ENCODE measurements at places on chromosomes 2 and 18. TPM values are rescaled to one million over a fixed set of nuclear protein-coding genes. Genes with fewer than 3 reads are reported as not detected.

DNA sequence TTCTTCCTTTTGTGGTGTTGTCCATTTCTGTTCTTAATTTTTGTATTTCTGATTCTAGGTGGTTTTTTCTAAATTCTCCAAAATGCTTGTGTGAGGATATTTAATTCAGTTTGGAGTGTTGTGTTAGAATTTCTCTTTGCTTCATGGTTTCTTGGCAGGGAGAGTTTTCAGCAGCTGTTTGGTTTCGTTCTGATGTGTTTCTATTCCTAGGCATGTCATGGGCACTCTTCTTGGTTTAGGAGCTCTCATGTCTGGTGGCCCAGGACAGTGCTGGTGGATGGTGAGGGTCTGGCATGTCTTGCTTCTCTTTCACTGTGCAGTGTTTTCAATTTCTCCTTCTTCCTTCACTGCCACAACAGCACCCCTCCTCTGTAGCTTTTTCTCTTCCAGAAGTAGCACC lies 52.9 kb downstream of the OSBPL6 start:
- no peaks in the 10 kb centered on the region for H3K27me3 ChIP-seq
- H3K4me1 ChIP-seq: peaks cover 3% of the 10 kb centered on the region
- H3K4me3 ChIP-seq: no peak overlapping the region
- H3K27ac ChIP-seq: no peak overlapping the region
- DNase-seq: no peak
- H3K36me3 ChIP-seq: no peaks in the 10 kb centered on the region

SLC9A2 gene
- 13.4 TPM for total RNA-seq

- H3K27me3 ChIP-seq: peaks cover 100% of the 10 kb centered on the region
- DNase-seq: no peak
- H3K4me1 ChIP-seq: no peaks in the 10 kb centered on the region
These were observed 21.0 kb downstream of the CHST10 start for GRCh38 chr2:100396483-100396882.

CYP26B1 gene
- 0.55 TPM for total RNA-seq

- no peak overlapping the region for H3K27ac ChIP-seq
- no peak overlapping the region for H3K4me3 ChIP-seq
- H3K36me3 ChIP-seq: 0 out of 2 replicates have a peak, but pooled peaks cover 3% of the 10 kb centered on the region
- H3K27me3 ChIP-seq: no peaks in the 10 kb centered on the region
These were observed 344.9 kb downstream of the LPIN1 start for GRCh38 chr2:12091201-12091806.

- H3K4me1 ChIP-seq: no peaks in the 10 kb centered on the region
- no peak overlapping the region for H3K27ac ChIP-seq
- DNase-seq: no peak
These were observed 885.7 kb upstream of the KLHL29 start for GRCh38 chr2:22499082-22499839.

- no peak for DNase-seq
- no peak overlapping the region for H3K27ac ChIP-seq
- H3K27me3 ChIP-seq: no peaks in the 10 kb centered on the region
- H3K4me1 ChIP-seq: no peaks in the 10 kb centered on the region
- no peaks in the 10 kb centered on the region for H3K36me3 ChIP-seq
- H3K4me3 ChIP-seq: no peak overlapping the region
These were observed 54.8 kb downstream of the ATP9B start for GRCh38 chr18:79123948-79124347.

CCDC68 gene
- total RNA-seq: 2.9 TPM

DNA sequence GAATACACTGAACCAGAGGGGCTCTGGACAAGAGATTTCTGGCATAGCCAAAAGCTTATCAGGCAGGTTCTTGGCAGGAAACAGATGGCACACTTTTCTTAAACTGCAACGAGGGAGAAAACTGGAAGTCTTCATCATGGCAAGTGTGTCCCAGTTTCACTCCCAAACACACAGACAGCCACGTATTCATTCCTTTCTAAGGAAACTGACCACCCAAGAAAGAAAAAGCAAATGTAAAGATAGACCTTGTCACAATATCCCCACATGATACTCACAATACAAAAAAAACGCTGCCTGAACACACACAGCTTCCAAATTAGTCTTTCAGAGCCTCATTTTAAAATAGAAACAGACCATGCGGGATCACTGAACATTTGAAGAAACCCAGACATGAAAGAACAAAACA lies 40.6 kb upstream of the RTTN start:
- H3K4me1 ChIP-seq: peaks cover 21% of the 10 kb centered on the region
- H3K27ac ChIP-seq: no peak overlapping the region
- H3K4me3 ChIP-seq: no peak overlapping the region

DNA sequence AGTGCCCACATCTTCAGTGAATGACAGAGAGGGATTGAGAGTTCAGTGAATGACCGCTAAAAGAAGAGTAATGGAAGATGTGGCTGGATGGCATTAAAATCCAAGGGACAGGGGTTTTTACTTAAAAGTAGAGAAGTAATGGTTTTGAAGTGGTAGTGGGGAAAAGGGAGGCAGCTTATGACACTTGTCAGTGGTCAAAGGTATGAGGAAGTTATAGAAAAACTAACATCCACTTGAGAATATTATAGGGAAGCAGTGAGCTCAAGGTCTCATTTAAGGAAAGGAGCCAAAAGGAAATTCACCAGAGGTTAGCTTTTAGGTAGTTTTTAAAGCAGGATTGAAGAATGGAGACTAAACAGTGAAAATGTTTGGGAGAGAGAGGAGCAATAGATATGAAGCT lies 24.3 kb downstream of the CDK15 start:
- no peak overlapping the region for H3K27ac ChIP-seq
- H3K4me3 ChIP-seq: no peak overlapping the region
- H3K36me3 ChIP-seq: no peaks in the 10 kb centered on the region

DNA sequence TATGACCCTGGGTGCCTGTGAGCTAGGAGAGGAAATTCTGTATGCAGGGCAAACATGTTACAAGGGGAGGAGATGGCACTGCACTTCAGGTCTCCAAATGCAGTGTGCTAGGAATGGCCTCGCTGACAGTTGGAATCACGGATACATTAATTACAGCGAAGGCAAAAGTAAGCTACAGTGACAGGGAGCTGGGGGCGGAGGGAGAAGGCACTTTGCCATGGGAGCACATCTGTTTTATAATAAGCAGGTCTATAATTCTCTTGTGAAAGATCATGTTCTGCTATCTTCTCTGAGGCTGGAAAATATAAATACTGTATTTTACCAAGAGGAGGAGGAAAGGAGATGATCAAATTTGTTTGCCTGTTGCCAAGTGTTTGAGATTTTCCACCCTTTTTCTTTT lies 56.3 kb upstream of the FZD5 start:
- peaks cover 25% of the 10 kb centered on the region for H3K4me1 ChIP-seq
- no peak overlapping the region for H3K27ac ChIP-seq
- H3K4me3 ChIP-seq: no peak overlapping the region
- no peak for DNase-seq

GRCh38 chr2:224175538-224175937 lies 136.5 kb upstream of the SERPINE2 start:
- H3K4me1 ChIP-seq: no peaks in the 10 kb centered on the region
- no peak overlapping the region for H3K27ac ChIP-seq
- H3K4me3 ChIP-seq: no peak overlapping the region
- DNase-seq: no peak
- no peaks in the 10 kb centered on the region for H3K36me3 ChIP-seq
- H3K27me3 ChIP-seq: no peaks in the 10 kb centered on the region

GAL3ST2 gene
- total RNA-seq: 3.9 TPM

NDC80 gene
- 71.7 TPM for total RNA-seq

HAAO gene
- 0.73 TPM for total RNA-seq

ABCG5 gene
- total RNA-seq: not detected

DNA sequence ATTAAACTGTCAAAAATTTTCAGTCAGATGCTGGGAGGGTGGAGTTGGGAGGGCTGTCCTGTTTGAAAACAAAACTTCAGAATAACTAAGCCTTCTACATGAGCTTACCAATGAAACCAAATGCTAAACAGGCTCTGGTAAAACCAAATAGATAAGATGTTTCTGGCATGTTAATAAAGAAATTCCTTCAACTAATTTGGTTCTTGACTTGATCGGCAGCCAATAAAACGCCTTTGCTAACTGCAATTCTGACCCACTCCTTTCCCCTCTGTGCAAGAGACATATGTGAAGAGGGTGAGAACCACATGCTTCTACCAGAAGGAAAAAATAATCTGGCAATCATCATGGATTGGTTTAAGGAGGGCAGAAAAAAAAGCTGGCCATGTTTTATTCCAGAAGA lies 20.9 kb downstream of the MAP4K3 start:
- DNase-seq: no peak
- no peak overlapping the region for H3K27ac ChIP-seq
- 0 out of 2 replicates have a peak, but pooled peaks cover 14% of the 10 kb centered on the region for H3K4me1 ChIP-seq
- no peaks in the 10 kb centered on the region for H3K36me3 ChIP-seq
- no peak overlapping the region for H3K4me3 ChIP-seq
- H3K27me3 ChIP-seq: no peaks in the 10 kb centered on the region

DNA sequence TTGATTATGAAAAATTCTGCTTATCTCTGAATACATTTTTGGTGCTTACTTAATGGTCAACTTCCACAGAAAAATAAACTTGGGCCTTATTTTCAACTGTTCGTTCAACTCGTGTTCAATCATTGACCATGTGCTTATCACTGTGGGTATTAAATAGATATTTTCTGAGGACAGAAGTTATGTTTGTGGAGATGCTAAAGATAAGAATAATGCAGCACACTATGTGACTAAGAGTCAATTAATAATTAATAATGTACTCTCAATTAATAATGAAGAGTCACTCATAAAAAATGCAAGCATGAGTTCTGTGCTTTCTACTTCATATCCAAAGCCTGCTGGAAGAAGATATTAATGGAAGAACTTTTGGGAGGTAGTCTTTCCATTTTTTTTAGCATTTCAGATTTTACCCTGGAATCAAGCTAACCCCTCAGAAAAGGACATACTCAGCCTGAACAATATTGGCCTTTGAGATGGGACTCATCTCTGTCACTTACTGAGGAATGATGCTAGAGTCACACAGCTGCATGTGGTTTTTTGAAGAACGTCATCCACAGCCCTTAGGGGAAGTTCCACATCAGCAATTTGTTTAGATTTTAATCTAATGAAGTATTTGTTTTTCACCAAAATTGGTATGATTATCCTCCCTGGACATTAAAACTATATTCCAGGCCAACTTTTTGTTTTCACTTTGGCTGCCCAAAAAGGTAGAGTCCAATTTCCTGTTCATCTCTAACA lies 191.9 kb upstream of the CRIM1 start:
- no peak overlapping the region for H3K27ac ChIP-seq
- H3K4me1 ChIP-seq: no peaks in the 10 kb centered on the region
- DNase-seq: no peak
- no peaks in the 10 kb centered on the region for H3K27me3 ChIP-seq
- H3K4me3 ChIP-seq: no peak overlapping the region
- no peaks in the 10 kb centered on the region for H3K36me3 ChIP-seq

GRCh38 chr2:213766062-213766461 lies 481.8 kb downstream of the SPAG16 start:
- no peaks in the 10 kb centered on the region for H3K36me3 ChIP-seq
- H3K4me1 ChIP-seq: no peaks in the 10 kb centered on the region
- no peak overlapping the region for H3K27ac ChIP-seq
- H3K27me3 ChIP-seq: no peaks in the 10 kb centered on the region
- no peak for DNase-seq

Measured in PC-9 (cell line).